ENCODE measurements at places on chromosomes 11 and 22. TPM values are rescaled to one million over a fixed set of nuclear protein-coding genes. Genes with fewer than 3 reads are reported as not detected.
A peak's percentile ranks its signal among the peaks of the same experiment; 100 is the strongest.

- H3K4me1 ChIP-seq, result no peaks in the 10 kb centered on the region
- no peak overlapping the region for H3K4me3 ChIP-seq
- DNase-seq, result no peak
- H3K27me3 ChIP-seq, result no peaks in the 10 kb centered on the region
Measured at GRCh38 chr11:23112987-23113886, 253.0 kb upstream of the CCDC179 start.

DNA sequence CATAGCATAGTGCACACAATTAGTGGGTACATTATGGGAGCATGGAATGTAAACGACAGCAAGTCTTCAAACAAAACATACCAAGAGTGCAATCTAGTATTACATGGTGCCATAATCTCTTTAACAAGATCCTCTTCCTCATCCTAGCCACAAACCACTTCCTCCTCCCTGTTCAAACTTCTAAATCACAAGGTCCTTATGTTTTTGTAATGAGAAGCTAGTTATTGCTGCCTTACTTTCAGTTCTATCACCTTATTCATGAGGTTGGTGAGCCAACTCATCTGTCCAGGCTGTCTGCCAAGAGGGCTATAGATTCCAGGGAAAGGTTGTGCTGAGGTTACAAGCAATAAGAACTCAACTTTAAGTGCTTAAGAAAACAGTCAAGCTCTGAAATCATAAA, 195.4 kb upstream of the ARHGAP20 start:
- H3K36me3 ChIP-seq, result no peaks in the 10 kb centered on the region
- H3K4me3 ChIP-seq, result no peak overlapping the region
- DNase-seq, result no peak
- H3K27ac ChIP-seq, result no peak overlapping the region
- no peaks in the 10 kb centered on the region for H3K27me3 ChIP-seq

GRCh38 chr11:2168286-2169004, 3.2 kb downstream of the TH start:
- no peak overlapping the region for H3K27ac ChIP-seq
- DNase-seq, result no peak
- H3K4me1 ChIP-seq, result peaks cover 16% of the 10 kb centered on the region

GRCh38 chr22:37331034-37331428, 48.7 kb downstream of the CYTH4 start:
- no peak for DNase-seq
- H3K4me3 ChIP-seq, result no peak overlapping the region
- H3K36me3 ChIP-seq, result no peaks in the 10 kb centered on the region
- no peak overlapping the region for H3K27ac ChIP-seq
- H3K27me3 ChIP-seq, result peaks cover 32% of the 10 kb centered on the region

DNA sequence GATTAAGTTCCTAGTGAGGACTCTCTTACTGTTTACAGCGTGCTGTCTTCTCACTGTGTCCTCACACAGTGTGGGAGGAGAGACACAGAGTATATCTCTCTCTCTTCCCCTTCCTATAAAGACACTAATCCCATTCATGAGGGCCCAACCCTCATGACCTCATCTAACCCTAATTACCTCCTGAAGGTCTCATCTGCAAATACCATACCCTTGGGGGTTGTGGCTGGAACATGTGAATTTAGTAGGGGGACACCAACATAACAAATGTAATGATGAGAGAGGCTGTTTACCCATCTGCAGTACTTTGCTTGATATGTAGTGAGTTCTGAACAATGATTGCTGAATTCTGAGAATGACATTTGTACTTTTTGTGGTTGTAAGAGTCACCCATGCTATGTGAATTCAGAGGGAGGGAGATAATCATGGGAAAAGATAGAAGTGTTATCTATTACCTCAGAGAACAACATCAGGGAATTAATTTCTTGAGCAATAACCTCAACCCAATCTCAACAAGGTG, 4.9 kb upstream of the OR52W1 start:
- H3K36me3 ChIP-seq, result no peaks in the 10 kb centered on the region
- H3K4me1 ChIP-seq, result no peaks in the 10 kb centered on the region
- no peak for DNase-seq
- no peak overlapping the region for H3K4me3 ChIP-seq
- no peaks in the 10 kb centered on the region for H3K27me3 ChIP-seq

DNA sequence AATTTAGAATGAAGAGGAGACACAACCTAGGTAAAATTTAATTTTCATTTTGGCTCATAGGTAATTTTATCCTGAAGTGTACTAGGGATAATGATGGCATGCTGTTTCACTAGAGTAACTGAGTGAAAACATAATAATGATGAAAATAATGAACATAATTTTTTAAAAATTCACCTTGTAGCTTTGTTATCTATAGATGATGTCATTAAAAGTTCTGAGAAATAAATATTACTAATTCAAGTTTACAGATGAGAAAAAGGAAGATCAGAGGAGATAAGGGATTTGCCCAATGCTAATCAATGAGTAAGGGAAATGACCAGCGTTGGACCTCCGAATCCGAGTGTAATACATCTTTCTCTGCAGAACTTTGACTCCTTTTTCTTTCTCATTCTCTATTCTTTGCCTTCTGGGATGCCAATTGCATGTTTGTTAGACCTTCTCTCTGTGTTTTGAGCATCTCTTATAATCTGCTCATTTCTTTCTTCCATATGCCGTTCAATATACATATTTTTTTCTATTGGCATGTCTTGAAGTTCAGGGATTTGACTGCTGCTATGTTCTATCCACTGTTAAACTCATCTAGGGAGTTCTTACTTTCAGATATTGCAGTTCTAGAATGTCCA, 186.5 kb downstream of the SNX19 start:
- H3K27me3 ChIP-seq, result no peaks in the 10 kb centered on the region
- DNase-seq, result no peak
- H3K4me3 ChIP-seq, result no peak overlapping the region
- no peak overlapping the region for H3K27ac ChIP-seq
- no peaks in the 10 kb centered on the region for H3K36me3 ChIP-seq
- no peaks in the 10 kb centered on the region for H3K4me1 ChIP-seq

Gene IGLL5
- 1.4 TPM for total RNA-seq

GRCh38 chr11:130462101-130462885, 13.8 kb downstream of the ADAMTS15 start:
- no peaks in the 10 kb centered on the region for H3K27me3 ChIP-seq
- H3K4me1 ChIP-seq, result no peaks in the 10 kb centered on the region
- peak overlapping the region; percentile 29 for H3K27ac ChIP-seq
- no peak overlapping the region for H3K4me3 ChIP-seq
- H3K36me3 ChIP-seq, result peaks cover 56% of the 10 kb centered on the region

- no peaks in the 10 kb centered on the region for H3K27me3 ChIP-seq
- peaks cover 31% of the 10 kb centered on the region for H3K36me3 ChIP-seq
- H3K4me1 ChIP-seq, result no peaks in the 10 kb centered on the region
- no peak overlapping the region for H3K4me3 ChIP-seq
- H3K27ac ChIP-seq, result peak overlapping the region; percentile 25
- peak; percentile 63 for DNase-seq
Measured at GRCh38 chr11:95849087-95849825, 59.0 kb downstream of the CEP57 start.

Gene CDHR5
- not detected for total RNA-seq

Gene SLC7A4
- 1.9 TPM for total RNA-seq

DNA sequence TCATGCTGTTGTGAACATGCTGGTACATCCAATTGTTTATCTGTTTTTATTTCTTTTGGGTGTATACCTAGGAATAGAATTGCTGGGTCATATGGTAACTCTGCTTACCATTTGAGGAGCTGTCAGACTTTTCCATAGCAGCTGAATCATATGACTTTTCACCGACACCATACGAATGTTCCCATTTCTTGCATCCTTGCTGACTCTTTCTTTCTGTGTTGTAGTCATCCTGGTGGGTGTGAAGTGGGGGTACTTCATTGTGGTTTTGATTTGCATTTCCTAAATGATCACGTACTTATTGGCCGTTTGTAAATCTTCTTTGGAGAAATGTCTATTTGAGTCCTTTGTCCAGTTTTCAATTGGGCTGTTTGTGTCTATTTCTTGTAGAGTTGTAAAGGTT, 26.5 kb downstream of the ATXN10 start:
- H3K27ac ChIP-seq, result no peak overlapping the region
- H3K4me1 ChIP-seq, result no peaks in the 10 kb centered on the region
- DNase-seq, result no peak
- no peak overlapping the region for H3K4me3 ChIP-seq
- peaks cover 27% of the 10 kb centered on the region for H3K36me3 ChIP-seq

DNA sequence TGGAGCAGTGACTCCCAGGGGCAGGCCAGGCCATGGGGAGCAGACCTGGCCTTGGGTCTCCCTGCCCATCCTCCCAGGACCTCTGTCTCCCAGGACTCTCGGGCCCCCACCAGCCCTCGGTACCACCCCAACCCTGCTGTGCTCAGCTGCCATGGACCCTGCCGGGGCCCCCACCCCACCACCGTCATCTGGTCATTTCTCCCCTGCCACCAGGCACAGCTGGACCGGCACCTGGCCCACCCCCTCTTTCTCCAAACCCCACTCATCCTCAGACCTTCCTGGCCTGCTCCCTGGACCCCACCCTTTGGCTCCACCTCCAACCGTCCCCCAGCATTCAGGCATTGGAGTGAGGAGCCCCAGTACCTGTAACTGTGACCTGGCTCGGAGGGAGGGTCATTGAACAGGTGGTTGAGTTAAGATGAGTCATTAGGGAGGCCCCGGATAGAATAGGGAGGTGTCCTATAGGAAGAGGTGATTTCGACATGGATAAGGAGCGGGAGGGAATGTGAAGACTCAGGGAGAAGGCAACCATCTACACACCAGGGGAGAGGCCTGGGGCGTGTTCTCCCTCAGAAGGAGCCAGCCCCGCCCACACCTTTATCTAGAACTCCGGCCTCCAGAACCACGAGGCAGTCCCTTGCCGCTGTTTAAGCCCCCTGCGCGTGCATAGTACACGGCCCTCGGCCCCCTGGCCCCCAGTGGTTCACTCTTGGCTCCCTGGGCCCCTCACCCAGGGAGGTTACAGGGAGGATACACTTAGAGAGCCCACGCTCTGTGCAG, 1395.9 kb downstream of the BRD1 start:
- no peak for DNase-seq
- no peak overlapping the region for H3K27ac ChIP-seq
- no peak overlapping the region for H3K4me3 ChIP-seq
- no peaks in the 10 kb centered on the region for H3K27me3 ChIP-seq

DNA sequence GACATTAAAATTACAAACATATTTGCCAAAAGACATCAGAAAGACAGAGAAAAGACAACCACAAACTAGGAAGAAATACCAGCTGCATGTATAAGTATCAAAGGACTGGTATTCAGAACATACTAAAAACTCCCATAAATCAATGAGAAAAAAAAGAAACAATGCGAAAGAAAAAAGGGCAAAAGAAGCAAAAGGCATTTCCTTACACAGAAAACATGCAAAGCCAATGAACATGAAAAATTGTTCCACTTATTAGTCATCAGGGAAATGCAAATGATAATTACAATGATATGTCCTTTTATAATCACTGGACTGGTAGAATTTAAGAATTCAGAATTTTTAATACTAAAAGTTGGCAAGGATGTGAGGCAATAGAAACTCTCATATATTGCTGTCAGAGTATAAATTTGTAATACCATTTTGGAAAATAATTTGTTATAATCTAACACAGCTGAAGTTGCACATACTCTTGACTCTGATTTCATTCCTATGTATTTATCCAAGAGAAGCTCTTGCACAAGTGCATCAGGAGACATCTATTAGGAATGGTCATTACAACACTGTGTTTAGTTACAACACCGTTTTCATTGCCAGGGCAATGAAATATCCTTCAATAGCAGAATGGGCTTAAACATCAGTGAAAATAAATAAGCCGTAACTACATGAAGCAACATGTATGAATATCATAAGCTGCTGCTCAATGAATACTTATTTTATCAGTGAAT, 279.7 kb downstream of the SWAP70 start:
- H3K27ac ChIP-seq, result no peak overlapping the region
- no peaks in the 10 kb centered on the region for H3K4me1 ChIP-seq
- no peak for DNase-seq
- H3K36me3 ChIP-seq, result no peaks in the 10 kb centered on the region
- no peak overlapping the region for H3K4me3 ChIP-seq

Gene TESMIN
- 0.78 TPM for total RNA-seq

- no peak for DNase-seq
- H3K27ac ChIP-seq, result no peak overlapping the region
- H3K27me3 ChIP-seq, result no peaks in the 10 kb centered on the region
- no peaks in the 10 kb centered on the region for H3K4me1 ChIP-seq
- no peaks in the 10 kb centered on the region for H3K36me3 ChIP-seq
Measured at GRCh38 chr11:111391328-111392124, 12.5 kb upstream of the POU2AF1 start.

DNA sequence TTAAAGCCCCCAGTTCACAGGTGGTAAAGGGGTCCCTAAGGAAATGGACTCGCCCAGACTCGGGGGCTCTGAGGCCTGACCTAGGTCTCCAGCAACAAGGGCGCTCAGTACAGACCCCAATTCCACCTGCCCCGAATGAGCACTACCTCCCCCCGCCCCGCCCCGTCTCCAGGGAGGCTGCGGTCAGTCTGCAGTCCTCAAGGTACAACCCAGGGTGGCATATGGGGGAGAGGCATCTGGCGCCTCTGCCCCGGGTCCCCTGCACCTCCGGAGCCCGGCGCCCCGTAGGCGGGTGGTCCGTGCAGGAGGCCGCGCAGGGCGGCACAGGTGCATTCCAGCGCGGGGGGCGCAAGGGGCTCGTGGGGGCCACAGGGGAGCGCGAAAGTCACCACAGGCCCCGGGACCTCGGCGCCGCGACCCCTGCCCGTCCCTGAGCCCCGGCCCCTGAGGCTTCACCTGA, 361 bp downstream of the CTSD start:
- H3K4me1 ChIP-seq, result peaks cover 6% of the 10 kb centered on the region
- DNase-seq, result no peak
- peaks cover 26% of the 10 kb centered on the region for H3K36me3 ChIP-seq
- H3K27ac ChIP-seq, result peak overlapping the region; percentile 99

Gene BATF2
- total RNA-seq, result 1.6 TPM

Gene RIMBP3C
- 0.04 TPM for total RNA-seq

Gene MRE11
- total RNA-seq, result 5.8 TPM

GRCh38 chr11:34072832-34073231, 21.3 kb downstream of the CAPRIN1 start:
- no peak for DNase-seq
- peaks cover 59% of the 10 kb centered on the region for H3K36me3 ChIP-seq
- H3K4me1 ChIP-seq, result peaks cover 47% of the 10 kb centered on the region
- no peak overlapping the region for H3K4me3 ChIP-seq

GRCh38 chr11:43021466-43021865, 290.3 kb upstream of the API5 start:
- no peak overlapping the region for H3K27ac ChIP-seq
- H3K4me3 ChIP-seq, result no peak overlapping the region
- H3K27me3 ChIP-seq, result no peaks in the 10 kb centered on the region
- no peak for DNase-seq
- H3K4me1 ChIP-seq, result no peaks in the 10 kb centered on the region

Gene OR4A16
- not detected for total RNA-seq

GRCh38 chr11:127376301-127376700, 375.7 kb upstream of the KIRREL3 start:
- H3K27ac ChIP-seq, result no peak overlapping the region
- H3K4me3 ChIP-seq, result no peak overlapping the region
- no peaks in the 10 kb centered on the region for H3K4me1 ChIP-seq
